ENCODE measurements at places on chromosomes 5 and 9.

- DNase-seq, result peak; percentile 46
These were observed 11.7 kb downstream of the DOCK2 start for GRCh38 chr5:169648725-169649310.

GRCh38 chr9:93963969-93964368, 8.8 kb upstream of the BARX1 start:
- DNase-seq, result peak; percentile 5

DNA sequence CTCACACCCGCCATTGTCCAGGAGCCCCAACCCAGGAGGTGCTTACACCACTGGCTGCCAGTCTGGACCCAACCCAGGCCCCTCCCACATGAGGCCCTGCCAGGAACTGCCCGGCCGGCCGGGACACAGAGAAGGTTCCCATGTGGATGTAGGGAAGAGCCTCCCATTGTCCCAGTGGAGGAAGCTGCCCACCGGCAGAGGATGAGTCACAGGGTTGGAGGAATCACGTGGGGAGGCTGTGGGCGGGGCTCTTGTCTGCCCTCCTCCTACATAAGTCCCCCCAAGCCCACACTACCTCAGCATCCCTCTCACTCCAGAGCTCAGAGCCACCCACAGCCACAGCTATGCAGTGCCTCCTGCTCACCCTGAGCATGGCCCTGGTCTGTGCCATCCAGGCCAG, 26.1 kb downstream of the PAEP start:
- DNase-seq, result no peak

- no peak for DNase-seq
These were observed 4.5 kb upstream of the TMEM252 start for GRCh38 chr9:68545033-68545705.

Data from GM03348 (cell line).